ENCODE measurements at places on chromosomes 7 and 10. TPM values are rescaled to one million over a fixed set of nuclear protein-coding genes. Genes with fewer than 3 reads are reported as not detected.

Gene SSC4D
- total RNA-seq, result 4.0 TPM

Gene LAMB1
- 418 TPM for total RNA-seq

Gene ITGA8
- total RNA-seq, result 13.9 TPM

Gene FAM24B
- total RNA-seq, result 2.4 TPM

Gene CSTF2T
- 28.8 TPM for total RNA-seq

Gene NPY4R2
- total RNA-seq, result 0.28 TPM

Gene C7orf33
- total RNA-seq, result not detected

GRCh38 chr7:23472956-23473843 lies 2.9 kb upstream of the IGF2BP3 start:
- DNase-seq, result no peak

GRCh38 chr10:93473804-93474472 lies 8.2 kb downstream of the MYOF start:
- no peak for DNase-seq

DNA sequence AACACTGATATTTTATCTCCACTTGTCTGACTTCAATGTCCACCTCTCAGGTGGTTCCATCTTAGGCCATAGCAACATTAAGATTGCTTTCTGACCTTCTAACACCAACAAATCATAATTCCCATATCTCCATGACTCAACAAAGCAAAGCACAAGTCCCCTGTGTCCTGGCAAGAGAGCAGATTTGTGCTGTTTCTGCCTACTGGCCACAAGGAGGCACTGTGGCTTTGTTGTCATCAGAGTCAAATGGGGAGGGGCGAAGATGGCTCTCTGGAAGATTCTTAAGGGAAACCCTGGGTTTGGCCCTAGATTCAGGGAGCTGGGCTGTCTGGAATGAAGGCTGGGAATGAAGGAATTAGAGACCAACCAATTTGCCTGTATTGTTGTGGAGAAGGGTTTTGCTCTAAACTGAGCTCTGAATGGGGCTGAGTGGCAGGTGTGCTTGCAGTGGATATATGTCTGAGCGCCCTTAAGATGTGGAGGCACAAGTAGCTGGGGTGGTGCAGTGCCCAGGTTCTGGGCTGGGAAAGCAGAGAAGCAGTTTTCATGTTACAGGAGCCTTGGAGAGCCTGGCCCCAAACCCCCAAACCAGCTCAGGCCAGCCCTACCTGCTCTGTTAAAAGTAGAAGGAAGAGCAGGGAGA lies 154.8 kb upstream of the PRSS58 start:
- DNase-seq, result no peak

GRCh38 chr7:132544999-132545398 lies 31.3 kb downstream of the PLXNA4 start:
- DNase-seq, result no peak

GRCh38 chr7:120273476-120273975 lies 551 bp downstream of the KCND2 start:
- DNase-seq, result no peak

GRCh38 chr10:113305871-113306270 lies 247.0 kb upstream of the HABP2 start:
- no peak for DNase-seq

DNA sequence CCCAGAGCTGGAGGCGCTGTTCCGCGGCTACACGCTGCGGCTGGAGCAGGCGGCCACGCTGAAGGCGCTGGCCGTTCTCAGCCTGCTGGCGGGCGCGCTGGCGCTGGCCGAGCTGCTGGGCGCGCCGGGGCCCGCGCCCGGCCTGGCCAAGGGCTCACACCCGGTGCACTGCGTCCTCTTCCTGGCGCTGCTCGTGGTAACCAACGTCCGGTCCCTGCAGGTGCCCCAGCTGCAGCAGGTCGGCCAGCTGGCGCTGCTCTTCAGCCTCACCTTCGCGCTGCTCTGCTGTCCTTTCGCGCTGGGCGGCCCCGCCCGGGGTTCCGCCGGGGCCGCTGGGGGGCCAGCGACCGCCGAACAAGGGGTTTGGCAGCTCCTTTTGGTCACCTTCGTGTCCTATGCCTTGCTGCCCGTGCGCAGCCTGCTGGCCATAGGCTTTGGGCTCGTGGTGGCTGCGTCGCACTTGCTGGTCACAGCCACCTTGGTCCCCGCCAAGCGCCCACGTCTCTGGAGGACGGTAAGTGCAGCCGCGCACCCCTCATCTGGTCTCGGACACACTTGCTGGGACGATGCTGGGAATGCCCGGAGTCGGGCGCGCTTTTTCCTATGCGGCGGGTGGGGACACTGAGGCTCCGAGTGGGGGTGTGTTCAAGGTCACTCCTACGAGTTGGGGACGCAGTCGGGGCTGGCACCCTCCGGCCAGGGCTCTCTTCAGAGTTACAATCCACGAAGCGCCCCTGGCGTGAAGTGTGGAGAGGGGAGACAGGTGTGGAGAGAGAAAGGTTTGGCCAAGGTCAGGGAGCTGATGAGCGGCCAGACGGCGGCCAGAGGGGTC lies 717 bp downstream of the ADCY1 start:
- no peak for DNase-seq

GRCh38 chr10:102065561-102066398 lies 631 bp downstream of the HPS6 start:
- no peak for DNase-seq

GRCh38 chr7:106309362-106309761 lies 24.6 kb upstream of the NAMPT start:
- no peak for DNase-seq

GRCh38 chr10:68812420-68812819 lies 14.9 kb upstream of the STOX1 start:
- no peak for DNase-seq
